Stimulated activated CD4-positive, alpha-beta T cell treated with anti-CD3 and anti-CD28 coated beads, Interleukin-4, amount 100 ng/mL, for 4 hours (primary cell): ENCODE measurements at places on chromosomes 11 and 22.
A peak's percentile ranks its signal among the peaks of the same experiment; 100 is the strongest.

DNA sequence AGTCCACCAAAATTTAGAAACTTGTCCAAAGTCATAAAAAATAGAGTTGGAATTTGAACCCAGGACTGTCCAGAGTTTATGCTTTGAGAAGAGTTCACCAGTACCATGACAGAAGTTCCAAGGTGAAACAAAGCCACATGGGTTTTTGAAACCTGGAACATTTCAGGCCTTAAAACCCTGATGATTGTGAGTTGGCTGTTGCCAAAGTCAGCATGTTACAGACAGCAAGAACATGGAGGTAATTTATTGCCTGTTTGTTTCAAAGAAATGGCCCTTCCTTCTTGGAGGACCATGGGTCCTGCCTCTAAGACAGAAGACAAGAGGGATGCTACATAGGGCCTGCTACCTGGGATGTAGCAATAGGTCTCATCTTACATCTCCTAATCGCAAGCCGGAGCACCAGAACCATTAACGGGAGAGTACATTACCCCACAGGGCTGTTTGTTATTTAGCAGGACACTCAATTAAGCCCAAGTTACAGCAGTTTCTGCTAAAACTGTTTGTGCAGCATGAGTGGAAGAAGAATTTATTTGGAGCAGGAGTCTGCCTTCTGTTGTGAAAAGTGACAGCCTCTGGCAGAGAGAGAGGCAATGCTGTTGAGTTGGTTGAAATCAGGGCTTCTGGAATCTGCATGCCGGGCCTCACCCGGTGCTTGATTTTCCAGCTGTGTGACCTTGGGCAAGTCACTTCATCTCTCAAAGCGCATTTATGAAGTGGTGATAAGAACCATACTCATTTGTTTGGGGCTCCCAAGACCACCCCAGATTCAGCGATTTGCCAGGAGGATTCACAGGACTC, 136.2 kb downstream of the LDLRAD3 start:
- no peak for DNase-seq

GRCh38 chr11:119614222-119615002, 114.6 kb downstream of the NECTIN1 start:
- no peak for DNase-seq

DNA sequence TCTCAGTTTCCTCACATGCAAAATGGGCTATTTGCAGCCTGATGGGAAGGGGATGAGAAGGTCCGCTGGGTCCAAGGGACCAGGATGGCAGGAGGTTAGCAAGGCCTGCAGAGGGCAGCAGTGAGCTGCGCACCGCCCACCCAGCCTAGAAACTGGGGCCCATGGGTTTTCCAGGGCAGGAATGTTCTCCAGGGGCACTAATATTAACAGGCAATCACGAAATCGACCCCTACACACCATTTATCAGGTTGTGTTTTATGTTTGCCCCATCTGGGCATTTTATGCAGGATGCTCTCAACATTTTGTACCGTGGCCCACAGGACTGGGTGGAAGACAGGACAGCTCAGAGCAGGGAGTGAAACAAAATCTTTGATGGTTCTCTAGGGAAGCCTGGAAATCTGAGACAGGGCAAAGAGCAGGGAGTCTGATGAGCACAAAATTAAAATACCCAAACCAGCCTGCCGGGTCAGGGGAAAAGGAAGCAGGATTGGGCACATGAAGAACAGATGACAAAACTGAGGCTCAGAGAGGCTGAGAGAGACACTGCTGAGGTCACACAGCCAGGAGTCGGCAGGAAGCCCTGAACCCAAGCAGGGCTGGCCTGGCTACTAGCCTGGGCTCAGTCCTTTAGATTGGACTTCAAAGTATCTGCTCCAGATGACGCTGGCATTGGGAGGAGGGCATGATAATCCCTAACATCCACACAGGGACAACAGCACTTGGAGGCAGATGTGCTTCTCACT, 1.6 kb upstream of the BCR start:
- DNase-seq = peak; percentile 45

- DNase-seq = peak; percentile 42
Observed at GRCh38 chr22:38504731-38505540, 1.2 kb downstream of the DDX17 start.

GRCh38 chr11:92045301-92045700, 179.3 kb upstream of the FAT3 start:
- DNase-seq = no peak

DNA sequence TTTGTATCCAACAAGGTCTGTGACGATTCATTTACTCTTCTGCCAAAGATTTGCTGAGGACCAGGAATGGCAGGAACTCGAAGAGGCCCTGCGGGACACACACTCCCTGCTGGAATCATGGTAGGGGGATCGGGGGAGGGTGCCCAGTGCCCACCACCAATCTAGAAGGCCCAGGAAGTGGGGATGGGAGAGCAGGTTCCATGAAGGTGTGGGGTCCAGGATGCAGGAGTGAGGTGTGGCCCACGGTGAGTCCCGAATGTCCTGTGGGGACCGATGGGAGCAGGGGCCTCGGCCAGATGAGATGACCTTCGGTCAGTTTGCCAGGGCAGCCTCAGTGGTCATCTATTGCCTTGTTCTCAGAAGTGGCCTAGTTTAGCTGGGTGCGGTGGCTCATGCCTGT, 492.7 kb downstream of the BRD1 start:
- DNase-seq = no peak

- no peak for DNase-seq
Observed at GRCh38 chr11:114348200-114349191, 51.8 kb downstream of the C11orf71 start.

DNA sequence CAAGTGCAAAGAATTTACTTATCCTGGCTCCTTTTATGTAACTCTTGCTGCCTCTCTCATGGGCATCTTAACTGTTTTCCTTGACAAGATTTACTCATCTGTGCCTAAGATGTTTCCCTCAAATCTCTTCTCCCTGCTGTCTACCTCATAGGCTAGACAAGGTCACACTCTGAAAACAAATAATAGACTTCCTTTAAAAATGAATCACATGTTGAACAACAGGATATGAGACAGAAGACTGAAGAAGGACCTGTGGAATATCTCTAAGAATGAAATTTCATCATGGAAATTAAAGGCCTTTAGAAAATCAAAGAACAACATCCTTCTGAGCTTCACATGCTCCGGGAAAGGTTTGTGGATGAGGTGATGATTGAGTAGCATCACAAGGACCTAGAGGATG, 6.0 kb upstream of the SCGB2A2 start:
- no peak for DNase-seq

DNA sequence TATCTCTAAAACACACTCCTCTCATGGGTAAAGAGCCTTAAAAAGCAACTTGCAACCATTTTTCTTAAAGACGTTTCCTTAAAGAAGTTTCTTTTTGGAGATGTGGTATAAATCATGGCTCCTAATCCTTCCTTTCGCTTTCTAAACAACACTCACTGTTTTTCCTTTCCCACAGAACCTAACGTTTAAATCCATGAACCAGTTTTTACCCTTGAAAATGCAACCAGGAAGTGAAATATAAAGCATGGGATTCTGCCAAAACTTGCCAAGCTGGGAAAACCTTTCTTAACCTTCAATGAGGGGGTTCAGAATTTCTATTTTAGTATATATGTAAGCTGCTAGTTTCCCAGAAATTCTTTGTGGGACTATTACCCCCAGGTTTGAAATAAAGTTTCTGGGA, 8.6 kb downstream of the PLEKHA7 start:
- no peak for DNase-seq

GRCh38 chr11:76551400-76551799, 106.6 kb downstream of the EMSY start:
- no peak for DNase-seq

DNA sequence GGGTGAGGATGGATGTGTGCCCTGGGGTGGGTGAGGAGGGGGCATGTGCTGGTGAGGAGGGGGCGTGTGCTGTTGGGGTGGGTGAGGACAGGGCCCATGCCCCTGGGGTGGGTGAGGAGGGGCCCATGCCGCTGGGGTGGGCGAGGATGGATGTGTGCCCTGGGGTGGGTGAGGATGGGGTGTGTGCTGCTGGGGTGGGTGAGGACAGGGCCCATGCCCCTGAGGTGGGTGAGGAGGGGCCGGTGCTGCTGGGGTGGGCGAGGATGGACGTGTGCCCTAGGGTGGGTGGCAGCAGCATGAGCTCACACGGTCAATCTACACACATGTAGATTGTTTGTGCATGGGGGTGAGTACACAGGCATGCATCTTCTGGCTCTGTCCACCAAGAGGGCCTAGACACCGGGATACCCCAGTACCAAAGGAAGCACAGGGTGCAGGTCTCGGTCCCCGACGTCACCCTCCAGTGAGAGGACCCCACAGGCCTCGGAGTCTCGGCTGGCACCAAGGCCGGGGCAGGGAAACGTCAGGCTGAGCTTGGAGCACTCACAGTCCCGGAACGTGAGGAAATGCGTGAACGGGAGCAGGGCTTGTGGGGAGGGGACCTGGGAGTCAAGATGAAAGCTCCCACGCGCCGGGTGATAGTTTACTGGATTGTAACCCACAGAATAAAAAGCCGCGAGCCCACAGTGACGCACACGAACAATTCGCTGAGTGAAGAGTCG, 37.4 kb upstream of the TOLLIP start:
- no peak for DNase-seq

DNA sequence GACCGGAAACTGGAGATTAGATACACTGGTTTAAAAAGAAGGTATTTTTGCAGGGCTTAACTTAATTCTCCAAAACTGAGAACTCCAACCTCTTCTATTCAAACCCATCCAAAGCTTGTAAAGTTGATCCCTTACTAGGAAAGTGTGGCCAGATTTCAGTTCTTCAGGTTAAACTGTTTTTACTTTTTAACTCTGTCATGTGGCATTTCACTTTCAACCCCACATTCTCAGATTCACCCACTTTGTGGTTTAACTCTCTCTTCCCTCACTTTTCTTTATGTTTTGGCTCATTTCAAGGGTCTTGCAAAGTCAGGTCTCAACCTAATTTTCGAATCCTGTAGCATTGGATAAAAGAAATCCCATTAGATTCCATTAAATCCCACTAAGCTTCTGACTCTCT, 75.4 kb downstream of the MPPED2 start:
- no peak for DNase-seq

DNA sequence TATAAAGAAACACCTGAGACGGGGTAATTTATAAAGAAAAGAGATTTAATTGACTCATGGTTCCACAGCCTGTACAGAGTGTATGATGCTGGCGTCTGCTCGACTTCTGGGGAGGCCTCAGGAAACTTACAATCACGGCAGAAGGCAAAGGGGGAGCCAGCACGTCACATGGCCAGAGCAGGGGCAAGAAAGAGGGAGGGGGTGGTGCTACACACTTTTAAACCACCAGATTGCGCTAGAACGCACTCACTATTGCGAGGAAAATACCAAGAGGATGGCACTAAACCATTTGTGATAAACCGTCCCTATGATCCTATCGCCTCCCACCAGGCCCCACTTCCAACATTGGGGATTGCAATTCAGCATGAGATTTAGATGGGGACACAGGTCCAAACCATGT, 79.7 kb upstream of the CARD18 start:
- DNase-seq = no peak

DNA sequence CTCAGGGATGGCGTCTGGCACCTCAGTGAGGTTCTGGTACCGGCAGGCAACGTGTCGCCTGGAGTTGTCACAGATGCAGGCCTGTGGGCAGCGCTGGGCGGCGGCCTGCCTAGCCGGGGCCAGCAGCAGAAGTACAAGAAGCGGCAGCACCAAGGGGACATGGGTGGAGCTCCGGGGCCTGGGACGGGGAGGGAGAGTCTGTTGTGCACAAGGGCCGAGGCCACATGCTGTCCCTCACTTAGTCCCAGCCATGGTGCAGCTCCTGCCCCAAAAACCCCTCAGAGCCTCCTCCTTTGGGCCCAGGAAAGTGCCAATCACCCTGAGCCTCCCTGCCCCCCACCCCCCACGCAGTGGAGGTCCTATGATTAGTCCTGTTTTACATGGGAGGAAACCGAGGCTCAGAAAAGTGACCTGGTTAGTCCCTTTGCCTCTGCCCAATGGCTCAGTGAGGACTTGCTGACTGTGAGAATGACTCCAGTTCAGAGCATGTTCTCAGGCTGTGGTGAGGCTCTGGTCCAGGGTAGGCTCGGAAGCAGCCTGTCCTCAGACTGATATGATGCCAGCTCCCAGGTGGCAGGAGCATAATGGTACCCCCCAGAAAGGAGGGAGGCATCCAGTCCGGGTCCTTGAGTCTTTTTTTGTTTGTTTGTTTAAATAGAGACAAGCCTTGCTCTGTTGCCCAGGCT, 1.1 kb downstream of the CHADL start:
- no peak for DNase-seq

- DNase-seq = peak; percentile 39
Observed at GRCh38 chr11:47950396-47950795, 30.0 kb upstream of the PTPRJ start.

GRCh38 chr11:78187366-78188285, 800 bp downstream of the KCTD21 start:
- peak; percentile 65 for DNase-seq

DNA sequence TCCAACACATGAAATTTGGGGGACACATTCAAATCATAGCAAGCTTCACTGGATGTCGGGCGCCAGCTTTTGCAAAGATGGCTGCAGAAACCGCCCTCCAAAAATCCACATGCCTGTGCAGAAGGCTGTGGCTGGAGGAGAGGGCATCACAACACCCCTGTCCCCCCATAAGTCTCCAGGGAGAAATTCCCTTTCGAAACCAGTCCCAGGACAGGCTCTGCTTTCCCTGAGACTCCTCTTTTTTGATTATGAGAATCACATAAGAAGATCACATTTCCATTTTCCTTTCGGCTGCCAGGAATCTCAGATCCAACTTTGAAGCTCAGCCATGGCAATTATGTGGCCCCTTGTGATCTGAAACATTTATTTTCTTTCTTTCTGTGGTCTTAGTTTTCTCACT, 9.7 kb downstream of the LIF start:
- no peak for DNase-seq

GRCh38 chr11:128669506-128670270, 24.2 kb upstream of the FLI1 start:
- no peak for DNase-seq

GRCh38 chr11:95132956-95133355, 43.3 kb downstream of the ENDOD1 start:
- DNase-seq = no peak

GRCh38 chr11:96061069-96061468, 137.2 kb upstream of the MTMR2 start:
- no peak for DNase-seq

GRCh38 chr11:56841210-56841810, 92.8 kb upstream of the OR9G4 start:
- DNase-seq = no peak

GRCh38 chr11:103450241-103450640, 341.0 kb downstream of the DYNC2H1 start:
- DNase-seq = no peak

DNA sequence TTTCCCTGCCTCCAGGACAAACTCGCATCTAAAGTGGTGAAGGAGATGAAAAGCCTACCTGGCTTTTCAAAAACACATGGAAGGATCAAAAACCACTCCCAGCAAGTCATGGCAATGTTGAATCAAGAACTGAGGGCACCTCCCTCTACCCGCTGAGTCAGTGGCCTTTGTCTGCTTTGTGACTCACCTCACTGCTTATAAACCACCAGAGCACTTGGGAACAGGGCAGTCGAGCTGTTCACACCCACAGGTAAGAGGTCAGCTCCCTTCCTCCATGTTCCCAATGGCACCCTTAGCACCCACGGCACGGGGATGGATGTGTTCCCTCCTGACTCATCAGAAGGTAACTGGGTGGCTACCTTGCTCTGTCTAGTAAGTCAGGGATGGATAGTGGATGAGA, 21.7 kb downstream of the TENM4 start:
- no peak for DNase-seq
